Activated naive CD4-positive, alpha-beta T cell (primary cell): ENCODE measurements at places on chromosomes 11 and 22.

- DNase-seq, result no peak
Measured at GRCh38 chr11:70698871-70699270, 300.5 kb downstream of the CTTN start.

GRCh38 chr11:129636926-129637325, 178.7 kb upstream of the TMEM45B start:
- no peak for DNase-seq

DNA sequence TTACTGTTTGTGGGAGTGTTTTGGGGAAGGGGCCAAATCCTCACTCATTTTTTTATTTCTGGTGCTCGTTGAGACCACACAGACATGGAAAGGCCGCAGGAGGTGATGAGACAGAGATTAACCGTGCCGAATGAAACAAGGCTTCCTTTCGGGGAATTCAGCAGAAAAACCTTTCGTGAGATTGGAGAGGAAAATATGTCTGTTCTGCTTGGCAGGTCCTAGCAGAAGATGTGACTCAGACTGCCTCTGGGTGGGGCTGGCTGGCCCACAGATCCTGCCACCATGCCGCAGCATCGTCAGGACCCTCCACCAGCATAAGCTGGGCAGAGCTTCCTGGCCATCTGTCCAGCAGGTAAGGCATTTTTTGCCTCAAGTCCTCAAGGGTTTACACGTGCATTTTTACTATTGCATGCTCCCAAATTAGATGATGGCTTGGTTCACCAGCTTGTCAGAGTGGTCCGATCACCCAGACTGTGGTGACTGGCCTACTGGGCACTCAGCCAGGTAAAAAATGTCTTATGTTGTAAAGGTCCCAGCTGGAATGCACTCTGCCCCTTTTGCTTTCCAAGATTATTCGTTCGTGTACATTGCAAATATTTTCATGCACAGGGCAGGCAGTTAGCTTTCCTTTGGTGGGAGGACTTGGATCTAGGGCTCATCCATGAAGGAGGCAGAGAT, 1.5 kb downstream of the DDB2 start:
- peak; percentile 12 for DNase-seq

- no peak for DNase-seq
Measured at GRCh38 chr11:86440305-86440716, 65.6 kb downstream of the CCDC81 start.
